ENCODE measurements at places on chromosomes 11 and 22. TPM values are rescaled to one million over a fixed set of nuclear protein-coding genes. Genes with fewer than 3 reads are reported as not detected.

KCNA4 gene
- polyA plus RNA-seq, result 7.2 TPM

- no peak for DNase-seq
- no peak overlapping the region for H3K4me3 ChIP-seq
- H3K36me3 ChIP-seq, result no peaks in the 10 kb centered on the region
- H3K27ac ChIP-seq, result no peak overlapping the region
- H3K4me1 ChIP-seq, result no peaks in the 10 kb centered on the region
Measured at GRCh38 chr11:47106798-47107411, 69.8 kb downstream of the ARFGAP2 start.

- H3K4me3 ChIP-seq, result no peak overlapping the region
- DNase-seq, result no peak
- no peaks in the 10 kb centered on the region for H3K4me1 ChIP-seq
- no peak overlapping the region for H3K27ac ChIP-seq
- H3K36me3 ChIP-seq, result no peaks in the 10 kb centered on the region
- H3K27me3 ChIP-seq, result no peaks in the 10 kb centered on the region
Measured at GRCh38 chr11:78940500-78941225, 366.0 kb upstream of the NARS2 start.

GRCh38 chr22:49549256-49550140 lies 278.2 kb downstream of the BRD1 start:
- H3K4me1 ChIP-seq, result no peaks in the 10 kb centered on the region
- no peaks in the 10 kb centered on the region for H3K36me3 ChIP-seq
- DNase-seq, result no peak
- peaks cover 28% of the 10 kb centered on the region for H3K27me3 ChIP-seq
- no peak overlapping the region for H3K4me3 ChIP-seq

DNA sequence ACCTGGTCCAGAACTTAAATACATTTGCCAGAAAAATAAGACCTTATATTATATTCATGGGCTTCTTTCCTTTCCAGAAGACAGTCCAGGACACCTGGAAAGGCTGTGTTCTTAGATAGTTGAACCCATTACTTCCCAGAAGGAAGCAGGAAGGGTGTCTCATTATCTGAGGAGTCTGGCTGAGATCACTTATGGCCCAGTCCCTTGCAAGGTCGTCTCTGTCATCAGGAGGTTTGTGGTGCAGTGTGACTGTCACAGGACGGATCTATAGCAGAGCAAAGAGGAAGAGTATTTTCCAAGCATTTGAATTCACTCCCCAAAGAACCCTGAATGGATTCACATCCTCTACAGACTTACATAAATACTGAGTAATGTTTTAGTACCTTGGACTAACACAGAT lies 270.7 kb upstream of the MTNR1B start:
- no peaks in the 10 kb centered on the region for H3K27me3 ChIP-seq
- no peak for DNase-seq
- H3K27ac ChIP-seq, result no peak overlapping the region
- H3K4me1 ChIP-seq, result no peaks in the 10 kb centered on the region
- no peaks in the 10 kb centered on the region for H3K36me3 ChIP-seq

DNA sequence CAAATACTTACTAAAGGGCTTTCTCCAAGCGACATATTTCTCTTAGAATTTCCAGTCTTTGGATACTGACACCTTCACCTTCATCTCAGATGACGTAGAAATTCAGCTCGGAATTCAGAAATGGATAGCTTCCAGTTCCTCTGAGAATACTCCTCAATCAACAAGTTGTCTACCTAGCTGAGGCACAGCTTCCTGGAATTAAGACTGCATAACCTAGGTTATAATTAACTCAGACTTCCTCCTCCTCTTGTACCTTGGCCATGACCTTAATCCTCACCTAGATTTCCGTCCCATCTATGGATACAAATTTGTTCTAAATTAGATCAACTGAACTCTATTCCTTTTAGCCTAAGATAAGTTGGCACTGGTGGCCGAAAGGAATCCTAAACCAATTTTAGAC lies 17.4 kb downstream of the ATP5MG start:
- no peak overlapping the region for H3K27ac ChIP-seq
- H3K27me3 ChIP-seq, result no peaks in the 10 kb centered on the region
- no peaks in the 10 kb centered on the region for H3K36me3 ChIP-seq

Data from left lung (tissue), 14 donors.